ENCODE measurements at places on chromosomes 4 and X.

GRCh38 chr4:8886612-8887406 is 15.2 kb upstream of the HMX1 start:
- DNase-seq, result no peak

DNA sequence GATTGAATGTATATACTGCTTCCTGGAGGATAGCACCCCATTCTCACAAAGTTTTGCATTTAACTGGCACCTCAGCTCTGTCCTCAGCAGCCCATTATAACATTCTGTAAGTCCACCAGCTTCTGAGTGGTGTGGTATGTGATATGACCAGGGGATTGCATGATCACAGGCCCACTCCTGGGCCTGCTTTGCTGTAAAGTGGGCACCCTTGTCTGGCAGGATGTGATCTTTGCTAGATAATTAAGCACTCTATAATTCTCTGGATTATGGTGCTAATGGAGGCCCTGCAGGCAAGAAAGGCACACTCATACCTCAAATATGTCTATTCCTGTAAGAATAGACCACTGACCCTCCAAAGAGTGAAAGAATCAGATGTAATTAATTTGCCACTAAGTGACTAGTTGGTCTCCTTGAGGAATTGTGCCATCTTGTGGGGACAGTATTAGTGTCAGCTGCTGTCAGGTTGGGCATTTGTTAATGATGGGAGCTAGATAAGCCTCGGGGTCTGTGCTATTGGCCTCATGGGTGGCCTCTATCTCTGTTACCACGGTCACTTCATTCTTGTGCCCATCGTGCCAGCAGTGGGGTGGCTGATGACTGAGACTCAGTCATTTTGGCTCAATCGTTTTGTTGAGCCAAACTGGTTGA is 2.2 kb upstream of the CFI start:
- DNase-seq, result no peak

DNA sequence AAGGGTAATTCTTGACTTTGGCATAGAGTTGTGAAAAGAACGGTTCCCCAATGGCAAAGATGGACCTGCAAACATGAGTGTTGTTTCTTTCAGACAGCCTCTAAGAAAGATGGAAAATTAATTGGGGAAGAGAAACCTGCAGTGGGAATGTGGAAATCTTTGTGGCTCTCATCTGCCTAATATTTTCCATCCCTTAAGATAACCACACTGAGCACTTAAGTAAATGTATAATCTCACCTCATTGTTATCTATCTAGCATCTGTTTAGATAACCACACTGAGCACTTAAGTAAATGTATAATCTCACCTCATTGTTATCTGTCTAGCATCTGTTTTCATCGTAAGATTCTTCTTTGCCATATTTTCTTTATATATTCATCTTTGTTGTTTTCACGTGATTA is 149.3 kb downstream of the NWD2 start:
- no peak for DNase-seq

DNA sequence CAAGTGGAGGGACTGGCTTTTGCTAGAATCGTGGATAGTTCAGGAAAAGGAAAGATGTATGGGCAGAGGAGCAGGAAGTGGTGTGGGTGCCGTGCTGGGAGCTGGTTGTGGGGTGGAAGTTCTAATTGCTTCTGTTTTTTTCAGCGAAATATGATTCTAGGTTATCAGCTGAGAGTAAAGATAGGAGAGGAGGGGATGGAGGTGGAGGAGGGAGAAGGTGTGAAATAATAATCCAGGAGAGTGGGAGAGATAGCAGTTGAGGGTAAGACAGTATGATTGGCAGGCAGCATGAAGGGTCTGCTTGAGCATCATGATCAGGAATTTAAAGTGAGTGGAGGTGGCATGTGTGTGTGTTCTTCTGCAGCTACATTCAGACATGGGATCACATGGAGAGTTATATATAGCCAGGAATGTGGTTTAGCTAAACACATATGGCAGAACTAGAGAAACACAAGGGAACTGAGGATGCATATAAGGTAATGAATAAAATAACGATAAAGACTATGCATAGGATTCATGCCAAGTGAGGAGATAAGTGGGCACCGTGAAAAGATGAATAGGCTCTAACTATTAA is 133.7 kb downstream of the ANK2 start:
- DNase-seq, result no peak

DNA sequence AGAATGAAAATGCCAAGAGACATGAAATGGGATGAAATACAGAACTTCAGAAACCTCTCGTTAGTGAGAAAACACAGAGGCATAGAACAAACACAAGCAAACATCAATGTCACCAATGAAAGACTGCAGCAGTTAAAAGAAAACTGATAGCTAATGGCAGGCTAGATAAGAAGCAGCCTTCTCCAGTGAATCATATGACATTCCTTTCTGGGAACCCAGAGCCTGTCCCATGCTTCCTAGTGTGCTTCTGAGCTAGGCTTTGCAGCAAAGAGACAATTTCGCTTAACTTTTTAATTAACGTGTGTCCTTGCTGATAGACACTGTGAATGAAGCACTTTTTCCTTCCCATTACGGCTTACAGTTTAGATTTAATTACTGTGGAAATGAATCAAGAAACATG is 444.6 kb downstream of the IL15 start:
- DNase-seq, result no peak

DNA sequence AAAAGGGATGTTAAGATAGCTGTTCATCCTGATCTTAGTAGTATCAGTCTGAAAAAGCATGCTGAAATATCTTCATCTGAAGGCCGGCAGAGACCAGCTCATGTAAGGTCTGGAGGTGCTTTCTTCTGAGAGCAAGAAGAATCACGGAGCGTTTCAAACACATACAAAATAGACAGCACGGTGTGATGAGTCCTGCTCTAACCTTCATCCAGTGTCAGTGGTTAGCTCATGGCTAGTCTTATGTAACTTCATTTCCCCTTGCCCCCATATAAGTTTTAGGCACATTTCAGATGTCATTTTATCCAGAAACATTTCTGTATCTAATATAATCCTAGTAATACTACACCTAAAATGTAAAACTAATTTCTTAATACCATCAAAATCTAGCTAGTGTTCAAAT is 27.8 kb downstream of the ADD1 start:
- DNase-seq, result no peak

- DNase-seq, result no peak
These were observed 241.9 kb downstream of the SLC39A8 start for GRCh38 chr4:102103368-102103767.

DNA sequence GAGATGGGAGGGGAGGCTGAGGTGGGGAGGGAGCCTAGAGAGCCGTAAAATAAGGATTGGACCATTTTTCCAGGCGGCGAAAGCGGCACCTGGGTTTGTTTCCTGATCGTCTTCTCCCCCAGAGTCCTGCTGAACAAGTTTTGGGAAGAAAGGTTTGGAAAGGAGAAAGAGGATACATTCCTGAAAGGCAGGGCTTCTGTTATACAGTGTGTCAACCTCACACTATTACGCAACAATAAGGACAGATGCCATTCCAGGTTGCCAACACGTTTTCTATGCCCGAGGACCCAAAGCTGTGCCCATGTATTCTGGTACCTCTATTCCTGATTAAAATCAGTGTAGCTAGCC is 658 bp downstream of the SCOC start:
- DNase-seq, result no peak
